ENCODE measurements at places on chromosomes 5 and 9. TPM values are rescaled to one million over a fixed set of nuclear protein-coding genes. Genes with fewer than 3 reads are reported as not detected.

GRCh38 chr5:154313360-154314017 is 123.0 kb downstream of the GALNT10 start:
- DNase-seq: no peak

GRCh38 chr5:150553402-150553801 is 45.5 kb downstream of the NDST1 start:
- no peak for DNase-seq

DNA sequence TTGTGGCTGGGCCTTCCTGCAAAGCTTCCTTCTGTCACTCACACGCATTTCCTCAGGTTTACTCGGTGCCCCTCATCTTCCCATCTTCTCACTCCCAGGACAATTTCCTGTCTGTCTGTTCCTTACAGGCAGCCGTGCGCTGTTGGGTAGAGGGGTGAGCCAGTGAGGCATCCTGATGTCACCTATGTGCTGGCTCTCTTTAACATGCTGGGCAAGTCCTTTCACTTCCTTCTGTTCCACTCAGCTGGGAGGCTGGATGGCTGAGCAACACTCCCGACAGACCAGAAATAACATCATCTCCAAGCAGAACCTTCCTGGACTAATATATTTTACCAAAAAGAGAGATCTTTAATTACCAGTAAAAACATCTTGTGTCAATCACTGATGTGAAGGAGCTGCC is 103.0 kb downstream of the HSD17B3 start:
- no peak for DNase-seq

- no peak for DNase-seq
Measured at GRCh38 chr5:5304361-5305020, 118.0 kb upstream of the ICE1 start.

GRCh38 chr9:127730262-127730661 is 4.8 kb downstream of the TOR2A start:
- no peak for DNase-seq

FBXO10 gene
- 12.3 TPM for polyA plus RNA-seq

All from brain (organoid and tissue), 16 donors.